ENCODE measurements at places on chromosomes 1 and 21. TPM values are rescaled to one million over a fixed set of nuclear protein-coding genes. Genes with fewer than 3 reads are reported as not detected.

GRCh38 chr1:231265379-231265778 is 24.4 kb downstream of the GNPAT start:
- DNase-seq, result no peak

DNA sequence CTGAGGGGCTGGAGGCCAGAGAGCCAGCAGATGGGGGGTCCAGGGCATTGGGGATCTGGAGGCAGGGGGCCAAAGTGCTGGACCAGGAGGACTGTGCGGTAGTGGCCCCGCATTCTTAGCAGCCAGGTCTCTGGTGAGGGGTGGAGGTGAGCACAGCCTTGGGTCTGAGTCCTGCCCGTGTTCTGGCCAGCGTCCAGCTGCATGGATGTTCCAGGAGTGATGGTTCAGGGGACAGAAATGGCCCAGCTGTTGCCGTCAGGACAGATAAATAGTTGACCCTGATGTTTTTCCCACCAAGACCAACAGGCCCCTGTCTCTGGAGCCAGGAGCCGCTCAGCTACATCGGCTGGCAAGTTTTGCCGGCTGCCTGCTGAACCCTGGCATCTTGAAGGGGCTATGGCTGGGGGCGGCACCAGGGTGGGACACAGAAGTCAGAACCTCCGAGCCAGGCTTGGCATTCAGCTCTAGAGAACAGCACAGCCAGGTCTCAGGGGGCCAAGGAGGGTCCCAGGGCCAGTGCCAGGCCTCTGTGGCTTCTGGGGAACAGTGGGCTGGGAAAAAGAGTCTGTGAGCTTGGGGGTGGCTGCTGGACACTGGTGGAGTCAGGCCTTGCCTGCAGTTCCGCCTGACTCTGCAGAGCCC is 19.4 kb upstream of the TTC34 start:
- no peak for DNase-seq

DNA sequence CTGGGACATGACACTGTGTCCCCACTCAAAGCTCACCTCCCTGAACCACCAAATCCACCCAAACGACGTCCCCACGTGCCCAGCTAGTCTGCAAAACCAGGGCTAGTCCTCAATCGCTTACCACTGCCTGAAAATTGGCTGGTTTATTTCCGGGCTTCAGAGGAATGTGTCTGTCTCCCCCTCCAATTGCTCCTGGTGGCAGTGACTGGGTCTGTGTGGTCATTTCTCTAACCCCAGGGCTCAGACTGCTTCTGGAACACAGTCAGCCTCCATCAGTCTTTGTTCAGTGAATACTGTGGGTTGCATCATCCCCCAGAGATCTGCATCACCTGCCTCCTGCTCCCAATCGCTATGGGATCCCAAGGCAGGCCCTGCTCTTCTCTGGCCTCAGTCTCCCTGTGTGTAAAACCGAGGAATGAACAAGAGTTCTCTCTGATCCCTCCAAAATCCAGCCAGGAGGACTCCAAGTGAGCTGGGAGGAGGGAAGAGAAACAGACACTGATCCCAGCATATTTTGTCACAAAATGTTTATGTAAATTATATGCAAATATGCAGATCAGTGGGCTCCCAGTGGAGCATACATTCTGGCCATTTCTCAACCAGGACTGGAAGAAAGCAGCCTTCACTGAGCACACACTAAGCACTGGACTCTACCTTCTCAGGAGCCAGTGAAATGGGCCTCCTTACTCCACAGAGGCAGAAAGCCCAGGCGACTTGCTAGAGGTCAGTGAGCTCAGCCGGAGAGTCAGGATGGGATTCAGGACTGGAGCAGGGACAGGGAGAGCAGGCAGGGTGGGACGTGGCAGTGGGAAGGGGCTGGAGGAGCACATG is 20.9 kb downstream of the SDC3 start:
- DNase-seq, result no peak

- peak; percentile 29 for DNase-seq
Measured at GRCh38 chr1:210292231-210292871, 36.4 kb upstream of the HHAT start.

DNA sequence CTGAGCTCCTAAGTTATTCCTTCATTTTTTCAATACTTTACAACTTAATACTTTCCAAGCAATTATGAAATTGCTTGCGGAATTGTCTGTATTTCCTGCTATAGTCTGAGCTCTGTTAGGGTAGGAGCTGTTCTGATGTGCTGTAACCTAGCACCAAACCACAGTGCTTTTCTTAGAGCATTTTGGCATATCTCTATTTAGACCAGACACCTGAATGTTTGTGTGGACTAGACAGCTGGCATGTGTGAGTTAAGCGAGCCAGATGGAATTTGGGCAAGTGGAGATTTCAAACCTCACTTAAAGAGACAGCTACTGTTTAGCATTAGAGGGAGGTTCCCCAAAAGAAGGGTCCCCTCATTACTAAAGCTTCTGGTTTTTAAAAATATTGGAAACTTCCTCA is 106.1 kb downstream of the RWDD3 start:
- DNase-seq, result no peak

GRCh38 chr1:39960431-39960958 is 5.5 kb downstream of the MFSD2A start:
- peak; percentile 22 for DNase-seq

- no peak for DNase-seq
Measured at GRCh38 chr1:30697571-30698376, 25.6 kb downstream of the MATN1 start.

PPIAL4G gene
- total RNA-seq, result 0.45 TPM

SPRR2B gene
- not detected for total RNA-seq

PALMD gene
- not detected for total RNA-seq

TSNAX gene
- 44.4 TPM for total RNA-seq

All from activated CD4-positive, alpha-beta memory T cell treated with anti-CD3 and anti-CD28 coated beads, Interleukin-2, amount 10 ng/mL, durations not matched to agents 7 days and 5 days (primary cell).